ENCODE measurements at places on chromosomes 16 and 17. TPM values are rescaled to one million over a fixed set of nuclear protein-coding genes. Genes with fewer than 3 reads are reported as not detected.

The ZNF205 gene
- 6.1 TPM for total RNA-seq

The C17orf50 gene
- not detected for total RNA-seq

GRCh38 chr17:80904036-80904753, 87.4 kb upstream of the CHMP6 start:
- DNase-seq = no peak

GRCh38 chr17:83124871-83125514, 45.6 kb downstream of the METRNL start:
- DNase-seq = peak; percentile 51

- peak; percentile 84 for DNase-seq
Observed at GRCh38 chr17:351875-352420, 659 bp downstream of the RPH3AL start.

DNA sequence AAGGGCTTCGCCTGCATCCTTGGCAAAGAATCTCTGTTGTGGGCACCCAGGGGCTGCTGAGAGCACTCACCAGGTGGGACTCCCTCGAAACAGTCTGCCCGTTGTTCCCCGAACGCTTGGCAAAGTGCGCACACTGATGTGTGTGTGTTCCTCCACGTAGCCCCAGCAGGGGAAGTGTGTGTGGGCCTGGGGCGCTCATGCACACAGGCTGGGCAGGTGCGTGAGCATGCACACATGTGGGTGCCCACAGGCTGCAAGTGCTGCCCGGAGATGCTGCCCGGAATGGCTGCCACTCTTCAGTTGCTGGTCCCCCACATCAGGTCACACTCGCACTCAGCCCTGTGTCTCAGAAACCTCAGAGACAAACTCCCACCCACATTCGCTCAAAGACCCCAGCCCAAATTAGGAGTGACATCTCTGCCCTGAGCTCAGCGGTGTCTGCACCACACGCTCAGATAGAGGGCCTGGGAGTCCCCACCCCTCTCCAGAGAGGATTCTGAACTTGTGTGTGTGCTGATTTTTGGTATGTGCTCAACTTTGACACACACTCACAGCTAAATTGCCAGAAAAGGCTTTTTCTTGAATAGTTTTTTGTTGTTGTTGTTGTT, 119.4 kb downstream of the MGAT5B start:
- no peak for DNase-seq

The TBC1D3D gene
- not detected for total RNA-seq

GRCh38 chr16:53599548-53599947, 96.5 kb upstream of the AKTIP start:
- DNase-seq = no peak

All from mesenteric fat pad (tissue), 1 donor.